DMS153 (cell line): ENCODE measurements at places on chromosomes 4 and X.
A peak's percentile ranks its signal among the peaks of the same experiment; 100 is the strongest.

DNA sequence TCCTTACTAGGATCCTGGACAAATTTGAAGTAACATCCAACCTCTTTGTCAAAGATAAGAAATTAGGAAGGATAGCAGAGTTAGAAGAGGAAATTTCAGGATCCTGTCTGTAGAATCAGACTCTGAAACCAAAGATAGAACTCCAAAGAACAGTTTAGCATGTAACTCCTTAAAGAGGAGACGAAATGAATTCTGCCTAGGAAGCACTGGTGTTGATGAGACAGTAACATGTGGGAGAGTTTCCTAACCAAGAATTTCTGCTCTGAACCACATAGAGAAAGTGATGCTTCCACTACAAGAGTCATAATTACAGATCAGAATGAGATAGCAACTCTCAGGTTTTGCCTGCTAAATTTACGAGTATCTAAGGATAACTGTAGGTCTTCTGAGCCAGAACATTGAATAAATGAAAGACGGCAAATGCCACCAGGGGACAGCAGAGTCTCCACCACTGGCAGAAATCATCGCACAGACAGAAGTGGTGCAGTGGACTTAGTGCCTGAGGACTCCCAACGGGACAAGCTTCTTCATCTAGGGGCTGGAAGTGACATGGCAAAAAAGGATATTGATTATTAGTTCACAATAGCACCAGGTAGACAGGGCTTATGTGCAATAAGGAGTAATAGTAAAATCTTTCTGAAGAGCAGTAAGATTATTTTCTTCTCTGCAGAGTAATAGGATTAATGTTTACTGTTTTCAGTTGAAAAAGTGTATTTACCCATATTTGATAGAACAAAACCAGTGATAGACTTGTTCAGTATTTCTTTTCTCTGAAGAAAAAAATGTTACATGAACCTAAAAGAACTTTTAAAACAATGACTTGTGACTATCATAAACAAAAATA, 6.7 kb upstream of the PPID start:
- peak; percentile 45 for DNase-seq

DNA sequence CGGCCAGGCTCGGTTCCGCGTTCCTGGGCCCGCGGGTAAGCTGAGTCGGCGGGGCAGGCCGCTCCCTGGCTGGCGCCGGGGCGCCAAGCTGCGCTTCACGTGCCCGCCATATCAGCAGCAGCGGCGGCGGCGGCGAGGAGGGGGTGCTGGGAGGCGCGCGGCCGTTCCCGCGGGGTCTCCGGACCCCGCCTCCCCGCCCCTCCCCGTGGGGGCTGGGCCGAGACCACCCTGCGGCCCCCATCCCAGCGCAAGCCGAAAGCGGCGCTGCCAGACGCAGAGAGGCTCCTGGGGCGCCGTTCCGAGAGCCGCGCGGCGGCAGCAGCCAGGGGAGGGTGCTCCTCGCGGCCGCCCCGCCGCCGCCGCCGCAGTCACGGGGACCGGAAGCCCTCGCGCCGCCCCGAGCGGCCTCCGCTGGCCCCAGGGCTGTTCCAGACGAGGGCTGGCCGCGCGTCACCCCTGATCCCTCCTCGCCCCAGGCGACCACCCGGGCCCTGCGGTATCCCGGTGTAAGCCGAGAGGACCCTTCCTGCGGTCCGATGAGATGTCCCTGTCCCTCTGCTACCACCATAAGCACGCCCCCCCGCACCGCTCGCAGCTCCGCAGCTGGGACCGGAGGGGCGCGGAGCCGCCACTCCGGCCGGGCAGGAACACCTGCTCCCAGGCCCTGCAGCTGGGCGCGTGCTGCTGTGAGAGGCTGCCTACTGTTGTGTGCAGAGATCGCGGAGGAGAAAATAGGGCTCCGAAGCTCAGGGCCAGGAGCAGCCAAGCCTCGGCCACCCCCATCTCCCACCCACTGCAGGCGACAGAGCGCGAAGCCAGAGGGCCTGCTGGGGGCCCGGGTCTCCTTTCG, 7.5 kb upstream of the BCOR start:
- DNase-seq, result no peak

- no peak for DNase-seq
Observed at GRCh38 chr4:57064811-57065711, 45.1 kb downstream of the IGFBP7 start.

DNA sequence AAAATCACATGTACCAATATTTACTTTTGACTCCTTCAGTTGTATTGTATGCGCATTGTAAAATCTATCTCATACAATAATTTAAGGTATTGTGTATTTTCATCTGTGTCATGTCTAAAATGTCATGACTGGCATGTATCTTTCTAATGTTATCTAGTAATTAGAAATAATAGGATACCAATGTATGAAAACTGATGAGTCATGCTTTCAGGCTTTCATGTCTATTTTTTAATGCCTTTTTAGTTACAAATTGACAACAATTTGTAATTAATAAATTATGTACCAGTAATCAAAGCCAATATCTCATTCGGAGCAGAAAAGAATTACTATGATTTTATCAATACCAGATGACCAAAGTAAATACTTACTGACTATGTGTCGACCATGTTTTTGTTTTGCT, 107.7 kb downstream of the GALNTL6 start:
- no peak for DNase-seq

DNA sequence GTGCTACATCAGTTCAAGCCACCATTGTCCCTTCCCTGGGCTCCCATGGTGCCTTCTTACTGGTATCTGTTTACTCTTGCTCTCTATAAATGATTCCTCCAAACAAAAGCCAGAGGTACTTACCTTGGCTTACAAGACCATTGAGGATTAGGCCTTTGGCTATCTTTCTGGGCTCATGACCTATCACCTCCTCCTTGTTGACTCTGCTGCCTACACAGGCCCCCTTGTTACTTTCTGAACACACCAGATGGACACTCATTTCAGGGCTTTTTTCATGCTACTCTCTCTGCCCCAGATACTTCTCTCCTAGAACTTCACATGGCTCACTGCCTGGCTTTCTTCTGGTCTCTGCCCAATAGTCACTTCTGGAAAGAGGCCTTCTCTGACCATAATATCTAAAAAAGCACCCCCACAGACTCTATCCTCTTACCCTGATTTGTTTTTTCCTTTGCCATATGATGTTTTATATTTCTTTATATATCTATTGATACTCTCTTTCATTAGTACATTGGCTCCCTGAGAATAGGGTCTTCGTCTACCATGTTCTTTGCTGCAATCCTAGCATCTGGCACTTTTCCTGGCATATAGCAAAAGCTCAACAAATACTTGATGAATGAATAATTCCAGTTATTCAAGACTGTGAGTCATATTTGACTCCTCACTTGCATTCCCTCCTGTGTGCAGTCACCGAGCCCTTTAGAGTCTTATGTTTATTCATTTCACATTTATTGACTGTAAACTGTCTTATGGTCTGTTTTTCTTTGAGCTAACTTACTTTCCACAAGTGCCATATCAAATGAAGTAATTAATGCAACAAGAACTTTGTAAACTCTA, 27.1 kb upstream of the TAPT1 start:
- no peak for DNase-seq

DNA sequence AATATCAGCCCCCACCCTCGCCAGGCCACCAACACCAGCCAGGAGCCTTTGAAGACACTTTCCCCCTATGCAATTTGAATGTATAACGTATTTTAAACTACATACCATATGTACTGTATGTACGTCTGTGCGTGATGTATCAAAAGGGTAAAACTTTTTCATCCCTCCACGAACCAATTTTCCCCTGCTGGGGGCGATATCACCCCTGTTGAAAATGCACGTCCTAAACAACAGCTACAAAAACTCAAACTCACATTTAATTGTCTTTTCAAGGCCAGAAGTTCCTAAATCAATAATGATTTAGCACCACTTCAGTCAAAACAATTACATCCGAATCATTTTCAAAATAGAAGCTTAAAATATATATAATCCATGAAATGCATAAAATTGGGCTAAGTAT, 1.4 kb downstream of the VEGFD start:
- no peak for DNase-seq

- DNase-seq, result no peak
Observed at GRCh38 chrX:38989076-38989475, 187.8 kb downstream of the MID1IP1 start.

DNA sequence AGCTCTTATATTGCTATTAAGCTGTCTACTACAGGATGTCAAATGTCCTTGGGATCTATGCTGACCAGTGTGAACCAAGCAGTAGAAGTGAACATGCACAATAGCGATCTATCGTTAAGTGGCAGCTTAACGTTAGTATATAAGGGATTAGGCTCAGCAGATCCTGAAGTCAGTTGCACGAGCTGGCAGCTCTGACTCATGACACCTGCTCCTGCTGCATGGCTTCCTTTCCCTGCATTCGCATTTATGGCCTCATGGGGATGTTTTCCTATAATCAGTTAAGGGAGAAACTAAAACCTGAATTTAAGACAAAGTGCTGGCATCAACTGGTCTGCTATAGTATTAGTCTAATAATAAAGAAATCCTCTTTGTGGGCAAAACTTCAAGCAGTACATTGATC, 12.7 kb upstream of the MCUB start:
- DNase-seq, result no peak

DNA sequence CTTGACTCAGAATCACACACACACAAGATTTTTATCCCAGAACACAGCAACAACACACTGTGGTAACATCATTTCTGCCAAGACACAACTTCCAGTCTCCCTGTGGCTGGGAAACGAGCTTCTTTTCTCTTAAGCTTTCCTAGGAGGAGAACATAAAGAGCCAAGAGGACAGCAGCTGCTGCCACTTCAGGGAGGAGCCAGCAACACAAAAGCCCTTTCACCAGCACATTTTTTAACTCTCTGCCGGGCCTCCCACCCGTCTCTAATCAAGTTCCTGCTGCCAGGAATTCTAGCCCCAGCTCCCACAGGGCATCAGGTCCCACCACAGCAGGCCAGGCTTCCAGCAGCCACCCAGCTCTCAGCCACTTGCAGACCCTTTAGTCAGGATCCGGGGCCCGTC, 22.4 kb downstream of the FAT1 start:
- peak; percentile 41 for DNase-seq

GRCh38 chr4:124899997-124900396, 187.5 kb upstream of the ANKRD50 start:
- DNase-seq, result no peak

- no peak for DNase-seq
Observed at GRCh38 chr4:102453827-102454226, 47.3 kb upstream of the NFKB1 start.

DNA sequence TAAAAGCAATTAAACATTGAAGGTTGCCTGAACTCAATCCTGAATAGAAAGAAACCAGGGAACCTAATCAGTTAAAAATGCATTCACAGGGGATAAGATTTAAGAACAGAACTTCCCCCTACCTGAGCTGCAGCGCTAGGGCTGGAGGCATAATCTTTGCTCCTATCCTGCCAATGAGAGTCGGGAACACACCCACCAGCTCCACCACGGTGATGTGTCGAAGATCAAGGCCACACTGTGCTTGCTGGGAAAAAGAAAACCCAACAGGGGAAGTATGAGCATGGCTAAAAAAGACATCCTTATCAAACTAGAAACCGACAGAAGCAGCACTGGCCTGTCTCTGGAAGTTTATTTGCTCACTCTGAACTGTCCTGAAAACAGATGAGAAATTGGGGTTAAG, 66.3 kb downstream of the SRPX start:
- DNase-seq, result no peak

- DNase-seq, result no peak
Observed at GRCh38 chr4:5473125-5473524, 235.2 kb downstream of the EVC2 start.

DNA sequence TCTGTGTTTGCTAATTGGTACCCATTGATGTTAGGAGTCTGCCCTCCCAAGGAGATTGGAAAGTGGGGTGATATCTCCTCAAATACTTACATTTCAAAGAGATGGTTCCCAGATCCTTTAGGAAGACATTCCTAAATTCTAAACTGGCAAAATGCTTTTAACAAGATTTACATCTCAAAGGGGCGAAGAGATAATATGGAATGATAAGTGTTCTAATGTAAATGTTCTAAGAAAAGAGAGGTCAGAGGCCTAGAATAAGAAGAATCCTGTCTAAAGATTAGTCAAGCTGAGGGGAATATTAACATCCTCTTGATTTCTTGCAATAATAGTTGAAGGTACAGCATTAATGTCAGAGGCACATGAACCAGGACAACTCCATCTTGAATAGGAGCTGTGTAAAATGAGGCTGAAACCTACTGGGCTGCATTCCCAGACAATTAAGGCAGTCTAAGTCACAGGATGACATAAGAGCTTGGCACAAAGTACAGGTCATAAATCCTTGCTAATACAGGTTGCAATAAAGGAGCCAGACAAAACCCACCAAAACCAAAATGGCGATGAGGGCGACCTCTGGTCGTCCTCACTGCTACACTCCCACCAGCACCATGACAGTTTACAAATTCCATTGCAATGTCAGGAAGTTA, 2248.1 kb downstream of the ARAP2 start:
- DNase-seq, result no peak

- DNase-seq, result no peak
Observed at GRCh38 chrX:9614016-9614415, 149.2 kb downstream of the TBL1X start.

GRCh38 chr4:37469286-37469685, 216.9 kb downstream of the RELL1 start:
- DNase-seq, result no peak

DNA sequence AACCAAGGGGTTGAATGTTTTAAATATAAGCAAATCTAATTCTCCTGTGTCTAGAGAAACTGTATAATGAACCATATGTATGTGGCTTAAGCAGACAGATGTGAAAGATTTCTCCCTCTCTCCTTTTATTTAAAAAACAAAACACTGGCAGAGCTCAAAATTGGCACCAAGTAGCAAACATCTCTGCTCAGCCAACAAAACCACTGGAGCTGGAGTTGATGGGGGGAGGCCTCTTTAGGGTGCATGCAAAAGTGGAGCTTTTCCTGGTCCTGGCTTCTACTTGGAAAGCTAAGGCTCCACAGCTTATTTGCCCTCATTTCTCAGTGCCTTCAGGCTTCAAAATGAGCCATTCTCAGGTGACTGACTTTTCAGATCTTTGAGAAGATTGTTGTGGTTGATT, 95.6 kb downstream of the REPS2 start:
- DNase-seq, result no peak

- no peak for DNase-seq
Observed at GRCh38 chrX:68708503-68709290, 61.2 kb downstream of the STARD8 start.

GRCh38 chr4:133156096-133156495, 7.0 kb downstream of the PCDH10 start:
- no peak for DNase-seq

DNA sequence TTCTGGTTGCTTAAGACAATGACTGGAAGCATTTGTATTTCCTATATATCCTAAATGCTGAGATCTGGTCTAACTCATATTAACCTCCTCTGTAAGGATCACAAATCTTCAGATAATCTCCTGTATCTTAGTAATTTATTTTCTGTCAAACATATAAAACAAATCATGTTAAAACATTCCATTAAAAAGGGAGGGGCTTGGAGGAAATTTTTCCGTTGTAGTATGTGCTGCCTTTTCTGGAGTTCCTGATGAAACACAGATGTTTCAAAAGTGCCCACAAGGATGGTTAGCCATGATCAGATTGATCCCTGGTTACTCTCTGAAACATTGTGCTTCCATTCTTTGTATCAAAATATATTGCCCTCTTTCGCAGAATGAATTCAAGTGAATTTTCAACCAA, 182.1 kb downstream of the TENM3 start:
- DNase-seq, result no peak

- no peak for DNase-seq
Observed at GRCh38 chrX:20664774-20665173, 398.1 kb upstream of the RPS6KA3 start.

- no peak for DNase-seq
Observed at GRCh38 chr4:163492951-163493504, 1.5 kb upstream of the TMA16 start.

- DNase-seq, result no peak
Observed at GRCh38 chrX:105120463-105120862, 100.0 kb downstream of the TEX13A start.
